HT1080 (cell line): ENCODE measurements at places on chromosomes 12 and 14. TPM values are rescaled to one million over a fixed set of nuclear protein-coding genes. Genes with fewer than 3 reads are reported as not detected.

KLHL33 gene
- total RNA-seq = not detected in 2 replicates

GRCh38 chr14:85131226-85131922, 398.6 kb upstream of the FLRT2 start:
- no peak for DNase-seq

- no peak for DNase-seq
Observed at GRCh38 chr12:7628381-7628961, 37.2 kb downstream of the APOBEC1 start.

DNA sequence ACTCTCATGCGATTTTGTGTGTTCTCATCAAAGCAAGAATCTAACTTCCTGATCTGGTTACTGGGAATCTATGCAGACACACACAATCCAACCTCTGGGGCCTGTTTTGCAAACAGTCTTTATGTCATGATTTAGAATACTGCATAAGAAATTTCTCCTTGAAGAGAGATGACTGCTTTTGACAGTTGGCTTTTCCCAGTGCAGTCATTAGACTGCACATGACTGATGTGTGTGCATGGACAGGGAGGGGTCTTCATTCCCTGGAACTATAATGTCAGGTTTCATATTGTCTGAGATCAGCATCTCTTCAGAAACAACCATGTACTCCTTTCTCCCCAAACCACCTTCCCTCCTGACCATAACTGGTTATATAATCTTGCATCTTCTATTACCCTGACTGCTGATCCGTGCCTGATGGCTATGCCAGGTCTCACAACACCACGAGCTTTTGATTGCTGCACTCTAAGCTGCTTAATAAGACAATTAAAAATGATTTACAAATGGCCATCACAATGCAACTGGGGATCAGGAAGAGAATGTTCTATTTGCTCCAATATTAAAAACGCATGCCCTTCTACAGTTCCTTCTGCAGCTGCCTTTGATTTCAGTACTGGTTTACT, 995.4 kb downstream of the NRXN3 start:
- DNase-seq = no peak

GRCh38 chr12:66633676-66634075, 45.2 kb downstream of the GRIP1 start:
- DNase-seq = peak; percentile 93
